ENCODE measurements at places on chromosomes 7 and 10. TPM values are rescaled to one million over a fixed set of nuclear protein-coding genes. Genes with fewer than 3 reads are reported as not detected.
A peak's percentile ranks its signal among the peaks of the same experiment; 100 is the strongest.

DNA sequence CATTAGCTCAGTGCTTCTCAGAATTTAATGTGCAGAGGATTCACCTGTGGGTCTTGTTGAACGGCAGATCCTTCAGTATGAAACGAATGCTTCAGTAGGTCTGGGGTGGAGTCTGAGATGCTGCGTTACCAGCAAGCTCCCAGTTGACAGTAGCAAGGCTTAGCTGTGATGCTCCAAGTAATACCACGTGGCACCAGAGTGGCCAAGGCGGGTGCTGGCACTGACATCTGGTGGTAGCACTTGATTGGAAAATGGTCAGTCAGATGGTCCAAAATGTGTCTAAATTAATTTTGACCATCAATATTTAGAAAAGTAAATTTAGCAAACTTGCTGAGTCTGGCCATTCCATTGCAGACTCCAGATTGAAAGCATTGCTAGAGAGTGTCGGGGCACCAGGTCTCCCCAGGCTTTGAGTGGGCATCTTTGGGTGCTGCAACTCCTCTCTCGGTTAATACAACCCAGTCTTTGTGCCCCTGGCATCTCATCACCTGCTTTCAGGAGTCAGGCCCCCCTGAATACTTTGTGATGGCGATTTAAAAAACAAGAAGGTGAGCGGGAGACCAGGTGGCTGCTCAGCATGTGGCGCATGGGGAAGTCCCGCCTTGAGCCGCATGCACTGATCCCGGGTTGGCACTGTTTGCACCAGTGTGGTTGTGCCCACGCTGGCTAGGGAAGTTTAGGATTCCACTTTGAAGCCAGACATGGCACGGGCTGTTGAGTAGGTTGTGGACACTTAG is 130.1 kb downstream of the NT5C2 start:
- DNase-seq = no peak

GRCh38 chr10:63412304-63412703 is 53.5 kb downstream of the JMJD1C start:
- DNase-seq = no peak

- DNase-seq = no peak
Measured at GRCh38 chr10:73021050-73021449, 66.4 kb upstream of the PLA2G12B start.

DNA sequence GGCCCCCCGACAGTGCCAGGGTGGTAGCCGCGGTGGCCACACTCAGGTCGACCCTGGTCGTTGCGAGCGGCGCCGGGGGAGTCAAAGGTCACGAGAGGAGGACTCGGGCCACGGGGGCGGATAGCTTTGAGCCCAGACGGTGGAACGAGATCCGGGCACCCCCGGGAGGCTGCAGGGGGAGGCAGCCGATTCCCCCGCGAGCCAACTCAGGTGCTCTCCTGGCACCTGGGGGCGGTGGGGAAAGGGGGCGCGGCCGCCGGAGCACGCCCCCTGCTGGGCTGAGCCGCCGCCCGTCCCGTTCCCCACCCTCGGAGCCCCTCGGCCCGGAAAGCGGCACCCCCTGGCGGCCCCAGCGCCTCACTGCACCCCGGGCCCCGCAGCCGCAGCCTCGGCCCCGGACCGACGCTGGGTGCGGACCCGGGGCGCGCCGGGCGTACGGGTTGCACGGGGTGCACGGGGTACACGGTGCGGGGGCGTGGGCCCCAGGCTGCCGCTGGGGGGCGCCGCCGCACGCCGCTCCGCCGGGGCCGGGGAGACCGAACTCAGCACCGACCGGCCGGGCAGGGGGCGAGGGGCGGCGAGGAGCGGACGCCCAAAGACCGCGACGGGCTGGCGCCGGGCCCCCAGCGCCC is 521 bp upstream of the NYAP1 start:
- peak; percentile 79 for DNase-seq

DNA sequence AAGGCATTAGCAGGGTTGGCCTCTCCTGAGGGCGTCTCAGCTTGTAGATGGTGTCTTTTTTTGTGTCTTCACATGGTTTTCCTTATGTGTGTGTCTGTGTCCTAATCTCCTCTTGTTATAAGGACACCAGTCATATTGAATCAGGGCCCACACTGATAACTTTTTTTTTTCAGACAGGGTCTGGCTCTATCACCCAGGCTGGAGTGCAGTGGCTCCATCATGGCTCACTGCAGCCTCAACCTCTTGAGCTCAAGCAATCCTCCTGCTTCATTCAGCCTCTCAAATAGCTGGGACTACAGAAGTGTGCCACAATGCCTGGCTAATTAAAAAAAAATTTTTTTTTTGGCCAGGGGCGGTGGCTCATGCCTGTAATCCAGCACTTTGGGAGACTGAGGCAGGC is 41.3 kb upstream of the KMT2C start:
- no peak for DNase-seq

Gene SORCS1
- total RNA-seq = not detected

DNA sequence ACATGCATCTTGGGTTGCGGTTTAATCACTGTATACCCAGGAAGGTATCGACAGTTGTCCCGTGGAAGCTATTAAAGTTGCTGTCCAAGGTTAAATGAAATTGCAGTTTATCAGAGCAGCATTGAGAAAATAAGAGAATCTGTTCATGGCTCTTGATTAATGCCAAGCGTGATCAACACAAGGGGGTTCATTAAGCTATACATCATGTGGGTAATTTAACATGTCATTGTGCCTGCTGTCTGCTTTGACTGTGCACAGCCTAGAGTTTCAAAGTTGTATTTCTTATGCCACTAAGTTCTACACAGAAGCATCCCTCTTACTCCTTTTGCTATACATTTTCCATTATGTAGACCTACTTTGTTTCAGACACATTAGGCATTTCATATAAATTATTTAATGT is 74.8 kb upstream of the SP8 start:
- no peak for DNase-seq

Gene GALNT17
- total RNA-seq = not detected

- DNase-seq = no peak
Measured at GRCh38 chr10:94043431-94043990, 49.8 kb downstream of the PLCE1 start.

DNA sequence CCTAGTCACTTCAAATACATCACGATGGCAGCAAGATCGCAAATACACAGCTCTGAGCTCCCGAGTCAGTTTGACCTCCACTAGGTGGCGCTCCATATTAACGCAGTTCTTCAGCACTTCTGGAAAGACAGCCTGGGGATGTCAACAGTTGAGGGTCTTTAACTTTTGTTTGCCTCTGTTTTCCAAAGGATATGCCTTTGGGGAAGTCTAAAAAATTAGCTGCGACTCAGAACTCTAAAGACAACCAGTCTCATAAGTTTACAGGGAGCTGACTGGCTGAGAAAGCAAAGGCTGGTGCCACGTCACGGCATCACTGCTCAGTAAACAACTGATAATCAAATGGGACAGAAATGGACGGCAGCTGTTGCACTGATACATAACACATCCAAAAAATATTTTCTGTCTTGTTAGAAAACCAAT is 458.8 kb downstream of the SORCS1 start:
- no peak for DNase-seq

Gene TMEM140
- 6.6 TPM for total RNA-seq

DNA sequence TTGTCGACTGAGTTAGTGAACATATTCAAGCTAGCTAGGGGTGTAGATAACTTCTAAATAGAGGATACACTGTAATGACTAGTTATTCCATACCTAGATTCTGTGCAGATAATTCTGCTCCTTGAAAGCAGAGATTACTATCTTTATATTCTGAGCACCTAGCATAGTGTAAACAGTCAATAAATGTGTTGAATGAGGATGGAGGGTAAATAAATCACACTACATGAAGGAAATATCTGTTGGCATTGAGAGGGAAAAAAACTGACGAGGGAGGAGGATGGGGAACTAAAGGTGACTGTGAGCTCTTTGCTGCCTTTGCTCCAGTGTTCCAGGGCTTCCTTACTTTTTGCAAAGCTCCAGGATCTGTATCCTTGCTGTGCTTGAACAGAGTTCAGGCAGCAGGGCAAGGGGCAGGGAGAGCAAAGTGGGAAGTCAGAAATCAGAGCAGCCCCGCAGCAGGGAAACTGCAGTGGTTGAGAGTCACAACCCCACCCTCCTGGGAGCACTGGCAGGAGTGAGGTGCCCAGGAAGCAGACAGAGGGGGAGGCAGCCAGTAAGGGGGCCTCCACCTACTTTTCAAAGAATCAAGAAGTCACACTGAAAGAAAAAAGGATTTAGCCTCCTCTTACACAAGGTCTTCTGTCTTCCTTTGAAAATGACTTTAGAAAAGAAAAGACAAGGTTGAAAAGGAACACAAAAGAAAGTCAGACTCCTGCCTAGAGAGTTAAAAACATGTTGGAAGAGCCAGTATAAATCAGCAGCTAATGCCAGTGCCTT is 71.8 kb upstream of the LRRN3 start:
- no peak for DNase-seq

Gene MKI67
- 136 TPM for total RNA-seq

DNA sequence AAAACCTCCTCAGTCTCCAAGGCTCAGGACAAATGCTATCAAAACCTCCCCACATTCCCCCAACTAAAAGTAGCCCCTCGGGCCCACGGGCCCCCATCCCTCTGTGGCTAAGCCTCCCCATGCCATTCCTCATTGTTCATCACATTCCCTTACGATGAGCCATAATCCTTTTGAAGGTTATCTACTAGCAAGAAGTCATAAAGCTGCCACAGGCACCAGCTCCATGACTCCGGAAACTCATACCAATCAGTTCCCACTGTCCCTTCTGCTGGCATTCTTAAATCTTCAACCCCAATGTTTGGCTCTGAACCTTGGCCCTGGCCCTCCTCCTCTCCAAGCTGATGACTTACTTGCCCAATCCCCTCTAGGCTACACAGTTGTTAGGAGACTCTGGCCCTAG is 19.4 kb upstream of the TM9SF3 start:
- no peak for DNase-seq

Data from CD8-positive, alpha-beta memory T cell (primary cell).